Camera-type eye (tissue), 1 donor: ENCODE measurements at places on chromosomes 12 and 14. TPM values are rescaled to one million over a fixed set of nuclear protein-coding genes. Genes with fewer than 3 reads are reported as not detected.

Gene TGM1
- total RNA-seq, result 6.2 TPM

Gene KRT78
- total RNA-seq, result 2.6 TPM

Gene KRT83
- not detected for total RNA-seq

Gene EFS
- 33.1 TPM for total RNA-seq

Gene RAB35
- total RNA-seq, result 22.9 TPM
